ENCODE measurements at places on chromosomes 5 and 9.

GRCh38 chr5:149175346-149176105, 34.2 kb downstream of the ABLIM3 start:
- H3K27ac ChIP-seq, result no peak overlapping the region
- no peaks in the 10 kb centered on the region for H3K4me1 ChIP-seq
- no peak for DNase-seq
- no peaks in the 10 kb centered on the region for H3K36me3 ChIP-seq

GRCh38 chr9:103991001-103991400, 103.1 kb upstream of the SMC2 start:
- no peaks in the 10 kb centered on the region for H3K27me3 ChIP-seq
- H3K27ac ChIP-seq, result no peak overlapping the region
- DNase-seq, result no peak
- H3K36me3 ChIP-seq, result no peaks in the 10 kb centered on the region

DNA sequence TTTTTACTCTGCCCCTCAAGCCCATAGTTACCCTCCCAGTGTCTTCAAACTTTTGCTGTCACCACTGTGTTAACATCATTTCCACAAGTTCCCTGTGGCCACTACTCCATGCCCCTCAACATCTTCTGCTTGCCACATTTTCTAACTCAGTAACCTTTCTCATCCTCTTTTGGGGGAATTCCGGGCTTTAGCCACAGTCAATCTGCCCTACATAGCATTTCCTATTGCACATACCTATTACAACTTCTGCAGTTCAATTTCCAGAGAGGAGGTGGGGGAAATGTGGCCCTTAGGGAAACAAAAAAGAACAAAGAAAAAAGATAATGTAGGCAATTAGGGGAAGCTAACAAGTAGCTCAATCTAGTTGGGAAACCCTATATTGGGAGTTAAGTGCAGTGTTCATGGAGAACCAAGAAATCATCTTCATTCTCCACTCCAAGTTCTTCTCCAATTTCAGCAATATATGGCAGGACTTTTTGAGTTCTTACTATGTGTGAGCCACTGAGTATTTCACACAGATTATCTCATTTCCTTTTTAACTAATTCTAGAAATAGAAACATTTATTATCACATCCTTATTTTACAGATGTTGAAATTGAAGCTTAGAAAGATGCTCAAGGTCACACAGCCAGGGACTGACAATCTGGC, 40.2 kb upstream of the LPAR1 start:
- no peak overlapping the region for H3K4me3 ChIP-seq
- H3K27me3 ChIP-seq, result no peaks in the 10 kb centered on the region
- H3K4me1 ChIP-seq, result no peaks in the 10 kb centered on the region
- H3K27ac ChIP-seq, result no peak overlapping the region

GRCh38 chr5:116075191-116075831, 9.5 kb upstream of the COMMD10 start:
- H3K36me3 ChIP-seq, result no peaks in the 10 kb centered on the region
- H3K27me3 ChIP-seq, result peaks cover 3% of the 10 kb centered on the region
- H3K27ac ChIP-seq, result no peak overlapping the region
- H3K4me3 ChIP-seq, result no peak overlapping the region
- H3K4me1 ChIP-seq, result no peaks in the 10 kb centered on the region
